ENCODE measurements at places on chromosomes 12 and 14. TPM values are rescaled to one million over a fixed set of nuclear protein-coding genes. Genes with fewer than 3 reads are reported as not detected.

The PPP1R1A gene
- 309 TPM for polyA plus RNA-seq

The AP5M1 gene
- 6.0 TPM for polyA plus RNA-seq

The DENR gene
- polyA plus RNA-seq: 16.1 TPM

The GNS gene
- polyA plus RNA-seq: 29.9 TPM

The TRIM9 gene
- polyA plus RNA-seq: 0.30 TPM

Data from adipose tissue (tissue), 3 donors.